ENCODE measurements at places on chromosomes 5 and 9.

GRCh38 chr9:36328798-36329411 lies 70.7 kb upstream of the GNE start:
- no peak for DNase-seq

- no peak for DNase-seq
Measured at GRCh38 chr5:142670804-142671203, 15.1 kb downstream of the FGF1 start.

GRCh38 chr5:121188849-121189248 lies 662.8 kb upstream of the FTMT start:
- DNase-seq = no peak

GRCh38 chr9:120921661-120922181 lies 4.9 kb downstream of the TRAF1 start:
- DNase-seq = no peak

- no peak for DNase-seq
Measured at GRCh38 chr5:67969631-67970030, 245.9 kb upstream of the PIK3R1 start.

- no peak for DNase-seq
Measured at GRCh38 chr9:37198039-37198729, 77.8 kb downstream of the ZCCHC7 start.

- DNase-seq = no peak
Measured at GRCh38 chr5:37615184-37615583, 224.7 kb downstream of the GDNF start.
